ENCODE measurements at places on chromosomes 3 and 15.
A peak's percentile ranks its signal among the peaks of the same experiment; 100 is the strongest.

DNA sequence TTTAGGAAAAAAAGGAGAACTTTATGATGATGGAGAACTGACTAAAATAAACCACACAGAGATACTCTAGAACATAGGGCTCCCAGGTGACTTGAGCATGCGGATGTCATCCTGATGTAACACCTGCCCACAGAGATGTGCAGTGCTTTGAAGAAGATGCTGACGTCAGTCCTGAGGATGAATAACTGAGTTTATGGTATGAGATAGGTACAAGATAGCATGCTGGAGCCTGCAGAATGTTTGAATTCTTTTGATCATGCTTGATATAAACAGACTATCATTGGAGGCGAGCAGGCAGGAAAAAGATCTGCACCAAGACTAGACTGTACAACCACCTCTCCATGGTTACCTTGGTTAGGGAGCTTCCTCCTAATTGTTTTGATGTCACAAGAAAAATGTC, 12.4 kb downstream of the CCR4 start:
- DNase-seq = no peak

DNA sequence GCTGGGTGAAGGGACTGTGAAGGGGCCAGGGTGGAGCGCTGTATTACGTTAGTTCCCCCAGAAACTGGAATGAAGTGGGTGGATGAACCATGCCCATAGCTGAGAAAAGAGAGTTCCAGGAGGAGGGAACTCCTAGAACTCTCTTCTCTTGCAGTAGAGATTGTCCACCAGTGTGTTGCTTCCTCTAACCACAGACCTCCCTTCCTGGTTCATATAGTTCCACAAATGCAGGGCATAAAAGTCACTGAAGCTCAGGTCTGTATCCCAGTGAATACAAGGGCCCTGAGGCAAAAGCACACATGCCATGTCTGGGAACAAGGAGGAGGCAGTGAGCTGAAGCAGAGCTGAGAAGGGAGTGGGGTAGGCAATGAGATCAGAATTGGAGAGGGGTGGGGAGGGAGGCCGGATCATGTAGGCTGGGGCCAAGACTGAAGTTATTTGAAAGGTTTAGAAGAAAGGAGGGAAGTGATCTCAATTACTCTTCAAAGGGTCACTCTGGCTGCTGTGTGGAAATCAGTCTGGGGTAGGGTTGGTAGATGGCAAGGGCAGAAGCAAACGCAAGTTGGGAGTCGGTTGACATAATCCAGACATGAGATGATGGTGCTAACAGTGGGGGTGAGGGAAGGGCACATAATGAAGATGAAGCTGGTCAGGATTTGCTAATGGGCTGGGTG, 6.5 kb downstream of the A4GNT start:
- DNase-seq = no peak

GRCh38 chr15:82919231-82919886, 33.2 kb downstream of the HOMER2 start:
- no peak for DNase-seq

- DNase-seq = no peak
Observed at GRCh38 chr3:170496026-170496867, 77.6 kb downstream of the CLDN11 start.

- DNase-seq = peak; percentile 37
Observed at GRCh38 chr15:48507416-48508065, 138.0 kb downstream of the FBN1 start.

DNA sequence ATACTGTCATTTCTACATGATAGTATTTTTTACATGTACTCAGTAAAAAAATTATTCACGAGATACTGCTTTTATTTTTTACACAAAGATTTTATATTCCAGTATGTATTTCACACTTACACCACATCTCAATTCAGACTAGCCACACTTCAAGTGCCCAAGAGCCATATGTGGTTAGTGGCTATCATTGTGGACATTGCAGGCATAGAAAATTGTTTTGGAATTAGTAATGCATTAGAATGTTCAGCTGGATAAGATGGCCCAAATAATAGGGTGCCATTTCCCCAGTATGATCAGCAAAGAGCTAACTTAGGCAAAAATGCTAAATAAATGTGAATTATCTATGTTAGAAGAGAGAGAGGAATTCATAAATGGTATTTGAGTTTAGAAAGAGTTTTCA, 203.8 kb upstream of the MCTP2 start:
- no peak for DNase-seq

- no peak for DNase-seq
Observed at GRCh38 chr3:137746808-137747207, 17.3 kb upstream of the SOX14 start.

- peak; percentile 88 for DNase-seq
Observed at GRCh38 chr15:78131295-78132061, at the start of gene CIB2. TSS of gene CIB2 (minus strand) at chr15:78131445. CDS start at chr15:78131215, 230 bp downstream.

- no peak for DNase-seq
Observed at GRCh38 chr3:161343986-161344385, 27.3 kb downstream of the SPTSSB start.

GRCh38 chr15:78910271-78910670, 34.6 kb downstream of the CTSH start:
- no peak for DNase-seq

GRCh38 chr3:10373686-10374261, 52.9 kb upstream of the SEC13 start:
- DNase-seq = no peak

DNA sequence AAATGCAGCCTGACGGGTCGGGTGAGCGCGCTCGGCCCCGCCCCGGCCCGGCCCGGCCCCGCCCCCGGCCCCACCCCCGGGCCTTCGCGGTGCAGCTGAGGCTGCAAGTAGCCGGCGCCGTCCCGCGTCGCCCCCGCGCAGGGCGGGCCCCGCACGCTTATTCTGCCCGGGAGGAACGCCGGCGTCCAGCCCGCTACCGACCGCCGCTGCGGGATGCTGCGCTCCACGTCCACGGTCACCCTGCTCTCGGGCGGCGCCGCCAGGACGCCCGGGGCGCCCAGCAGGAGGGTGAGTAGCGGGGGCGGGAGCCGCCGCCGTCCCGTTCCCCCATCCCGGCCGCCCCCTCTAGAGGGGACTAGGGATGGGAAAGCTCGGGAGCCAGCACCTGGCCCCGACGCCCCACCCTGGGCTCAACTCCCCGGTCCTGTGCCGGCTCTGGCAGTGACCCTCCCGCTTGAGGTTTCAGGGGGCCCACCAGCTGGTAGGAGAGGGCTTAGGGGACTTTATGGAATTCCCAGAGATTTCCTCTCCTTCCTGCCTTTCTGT, at the start of gene MYZAP:
MYZAP (plus strand) TSS at position 83 of the 546 bp plus-strand sequence; CDS start at position 214, 131 bp downstream.
- DNase-seq = peak; percentile 36

DNA sequence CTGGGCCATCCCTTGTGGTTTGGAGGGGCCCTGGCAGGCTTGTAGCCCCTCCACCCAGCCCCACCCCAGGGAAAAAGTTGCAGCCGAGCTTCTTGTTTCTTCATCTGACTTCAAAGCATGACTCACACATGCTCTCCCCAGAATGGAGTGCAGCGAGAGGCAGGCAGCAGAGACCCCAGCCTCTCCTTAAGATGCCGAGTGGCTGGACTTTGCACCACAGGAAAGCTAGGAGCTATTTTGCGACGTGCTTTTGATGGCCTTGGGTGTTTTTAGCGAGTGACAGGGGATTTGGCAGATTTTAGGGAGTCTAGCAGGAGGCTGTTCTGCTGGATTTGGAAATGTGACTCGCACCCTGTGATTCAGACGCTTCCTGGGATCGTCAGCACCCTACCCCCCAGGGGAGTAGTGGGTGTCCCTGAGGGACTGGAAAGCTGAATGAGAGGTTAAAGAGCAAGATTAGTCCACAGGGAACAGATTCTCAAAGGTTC, 14.2 kb downstream of the BAHD1 start:
- no peak for DNase-seq

DNA sequence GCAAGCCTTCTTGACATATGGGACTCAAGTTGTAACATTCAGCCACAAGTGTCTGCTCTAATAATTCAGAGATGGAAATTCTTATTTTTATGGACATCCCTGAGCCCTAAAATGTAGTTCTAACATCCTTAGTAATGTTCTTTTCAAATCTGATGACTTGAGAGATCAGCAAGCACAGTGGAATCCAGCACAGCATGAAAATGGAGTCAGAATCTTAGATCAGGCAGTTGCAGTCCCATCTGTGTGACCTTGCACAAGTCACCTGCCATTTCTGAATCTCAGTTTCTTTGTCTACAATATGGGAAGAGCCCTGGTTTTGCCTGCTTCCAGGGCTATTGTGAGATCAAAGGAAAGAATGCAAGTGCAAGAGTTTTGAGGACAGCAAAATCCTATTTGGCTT, 183.9 kb upstream of the LPP start:
- DNase-seq = no peak

GRCh38 chr3:100606894-100607512, 2.4 kb upstream of the ADGRG7 start:
- no peak for DNase-seq

DNA sequence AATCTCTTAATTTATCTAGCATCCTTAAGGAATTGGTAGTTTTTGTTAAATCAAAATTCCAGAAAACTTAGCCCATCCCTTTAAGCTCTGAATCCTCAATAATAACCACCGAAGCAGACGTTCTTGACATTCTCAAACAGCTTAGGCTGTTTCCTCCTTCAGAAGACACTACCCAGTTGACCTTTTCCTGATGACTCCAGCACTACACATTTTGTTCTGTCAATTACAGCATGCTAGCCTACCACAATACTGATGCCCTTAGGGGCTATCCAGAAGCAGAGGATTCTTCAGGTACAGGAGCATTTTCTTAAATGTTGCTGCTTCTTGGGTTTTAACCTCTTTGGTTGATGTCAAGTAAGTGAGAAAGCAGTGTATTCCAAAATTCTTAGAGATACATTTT, 33.4 kb downstream of the ETV5 start:
- DNase-seq = no peak

DNA sequence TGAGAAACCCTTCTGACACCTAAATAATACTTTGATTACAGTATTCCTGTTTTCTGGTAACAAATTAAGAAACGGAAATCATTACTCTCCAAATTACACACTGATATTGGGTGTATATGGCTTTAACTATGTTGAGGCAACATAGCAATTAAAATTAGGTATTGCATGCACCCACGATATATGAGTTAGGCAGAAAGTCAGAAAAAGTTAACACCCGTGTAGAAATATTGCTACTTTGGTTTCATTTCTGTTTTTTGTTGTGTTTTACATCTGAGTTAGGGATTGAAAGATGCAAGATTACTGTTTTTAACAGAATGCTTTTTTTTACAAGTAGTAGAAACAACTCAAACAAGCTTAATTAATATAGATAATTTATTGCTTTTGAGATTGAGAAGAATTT, 327.8 kb downstream of the GBE1 start:
- no peak for DNase-seq

- DNase-seq = no peak
Observed at GRCh38 chr3:71258526-71258925, 325.0 kb downstream of the FOXP1 start.

GRCh38 chr3:13003608-13004007, 69.6 kb downstream of the IQSEC1 start:
- DNase-seq = no peak

DNA sequence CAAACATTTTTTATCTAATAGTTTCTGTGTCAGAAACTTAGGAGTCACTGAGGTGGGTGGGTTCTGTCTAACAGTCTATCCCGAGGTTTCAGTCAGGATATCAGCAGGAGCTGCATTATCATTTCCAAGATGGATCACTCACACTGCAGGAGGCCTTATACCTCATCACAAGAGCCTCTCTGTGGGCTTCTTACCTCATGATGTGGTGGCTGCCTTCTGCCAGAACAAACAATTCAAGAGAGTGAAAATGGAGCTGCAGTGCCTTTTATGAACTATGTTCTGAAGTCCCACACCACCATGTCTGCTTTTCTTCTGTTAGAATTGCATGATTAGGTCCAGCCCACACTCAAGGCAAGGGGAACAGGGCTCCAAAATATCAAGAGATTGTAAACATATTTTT, 27.9 kb downstream of the RFX7 start:
- no peak for DNase-seq

DNA sequence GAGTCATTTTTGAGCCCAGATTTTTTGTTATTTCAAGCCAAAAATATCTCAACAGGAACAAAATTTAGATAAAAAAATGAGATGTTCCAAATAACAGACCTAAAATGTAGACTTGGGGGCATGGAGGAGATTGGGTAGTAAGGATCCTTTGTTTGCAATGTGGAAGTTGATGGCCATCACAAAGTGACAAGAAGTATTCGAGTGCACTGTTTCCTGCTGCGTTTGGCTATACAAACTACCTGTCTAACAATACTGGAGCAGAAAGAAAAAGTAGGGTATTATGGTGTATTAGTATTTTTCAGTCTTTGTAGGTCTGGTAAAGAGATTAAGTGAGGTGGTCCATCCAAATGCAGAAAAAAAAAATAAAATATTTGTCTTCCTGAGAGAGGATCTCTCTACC, 284.2 kb downstream of the C3orf38 start:
- DNase-seq = no peak

GRCh38 chr3:192931825-192932224, 14.2 kb upstream of the MB21D2 start:
- DNase-seq = no peak

GRCh38 chr3:102140116-102140515, 290.8 kb downstream of the NFKBIZ start:
- DNase-seq = no peak

GRCh38 chr3:19543212-19543841, 390.7 kb downstream of the EFHB start:
- DNase-seq = peak; percentile 9

DNA sequence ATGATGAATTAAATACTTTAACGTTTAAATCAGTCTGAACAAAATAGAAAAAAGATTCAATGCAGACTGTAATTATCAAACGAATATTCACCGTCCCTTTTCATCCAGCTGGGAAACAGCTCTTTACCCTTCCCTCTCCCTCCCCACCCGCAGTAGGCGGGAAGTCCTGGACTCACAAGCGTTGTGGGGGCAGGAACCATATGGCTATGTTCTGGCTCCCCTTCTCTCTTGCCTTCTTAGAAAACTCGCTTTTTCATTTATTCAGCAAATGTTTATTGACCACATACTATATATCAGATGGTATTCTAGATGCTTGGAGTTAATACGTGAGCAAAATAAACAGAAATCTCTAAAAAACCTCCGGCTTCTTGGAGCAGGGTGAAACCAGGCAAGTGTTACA, 715 bp upstream of the SCAPER start:
- no peak for DNase-seq

- no peak for DNase-seq
Observed at GRCh38 chr15:72845981-72846383, 62.4 kb upstream of the ADPGK start.

GRCh38 chr3:179175358-179175757, 27.2 kb downstream of the PIK3CA start:
- DNase-seq = no peak

GRCh38 chr3:62413687-62414086, 40.3 kb upstream of the FEZF2 start:
- DNase-seq = no peak

DNA sequence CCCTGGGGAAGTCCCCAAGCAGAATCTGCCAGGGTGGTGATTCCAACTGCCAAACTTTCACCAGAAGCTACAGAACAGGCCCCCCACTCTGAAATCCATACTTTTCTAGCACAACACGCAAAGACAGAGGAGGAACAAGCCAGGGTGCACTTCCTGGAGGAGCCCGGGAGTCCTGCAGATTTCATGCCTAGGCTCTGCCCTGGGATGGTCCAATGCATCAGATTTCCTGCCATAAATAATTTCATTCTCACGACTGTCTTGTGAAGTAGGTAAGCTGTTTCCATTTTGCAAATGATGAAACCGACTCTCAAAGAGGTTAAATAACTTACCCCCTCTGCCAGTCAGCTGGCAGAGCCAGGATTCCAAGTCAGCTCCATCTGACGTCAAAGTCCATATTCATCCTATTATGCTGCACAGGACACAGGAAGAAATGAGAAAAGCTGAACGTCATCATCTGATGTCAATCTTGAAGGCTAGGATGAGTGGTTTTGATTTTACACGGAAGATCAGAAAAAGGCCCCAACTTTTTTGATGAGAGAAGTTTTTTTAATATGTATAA, 134.8 kb upstream of the IGF1R start:
- DNase-seq = no peak

All from neuronal stem cell (in vitro differentiated cells).